ENCODE measurements at places on chromosomes 6 and 20.

GRCh38 chr6:147135211-147135681 lies 69.0 kb upstream of the STXBP5 start:
- DNase-seq = peak; percentile 39

DNA sequence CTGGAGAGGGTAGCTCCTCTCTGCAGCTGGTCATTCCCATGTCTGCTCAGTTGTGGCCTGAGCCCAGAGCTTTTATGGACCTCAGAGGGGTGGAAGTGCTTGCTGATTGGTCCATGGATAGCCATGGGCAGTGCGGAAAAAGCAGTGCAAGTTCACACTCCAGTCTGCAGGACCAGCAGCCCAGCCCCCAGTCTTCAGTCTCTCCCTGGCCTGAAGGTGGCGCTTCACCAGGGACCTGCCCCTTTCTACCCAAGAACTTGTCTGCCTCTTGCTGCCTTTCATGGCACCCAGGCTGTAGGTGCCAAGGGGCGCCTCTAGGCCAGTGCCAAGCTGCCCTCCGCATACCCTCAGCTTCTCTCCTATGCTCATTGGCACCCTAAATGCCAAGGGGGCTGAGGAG lies 91.0 kb downstream of the TBXT start:
- no peak for DNase-seq

- DNase-seq = no peak
Measured at GRCh38 chr20:51008718-51009117, 14.2 kb downstream of the KCNG1 start.

DNA sequence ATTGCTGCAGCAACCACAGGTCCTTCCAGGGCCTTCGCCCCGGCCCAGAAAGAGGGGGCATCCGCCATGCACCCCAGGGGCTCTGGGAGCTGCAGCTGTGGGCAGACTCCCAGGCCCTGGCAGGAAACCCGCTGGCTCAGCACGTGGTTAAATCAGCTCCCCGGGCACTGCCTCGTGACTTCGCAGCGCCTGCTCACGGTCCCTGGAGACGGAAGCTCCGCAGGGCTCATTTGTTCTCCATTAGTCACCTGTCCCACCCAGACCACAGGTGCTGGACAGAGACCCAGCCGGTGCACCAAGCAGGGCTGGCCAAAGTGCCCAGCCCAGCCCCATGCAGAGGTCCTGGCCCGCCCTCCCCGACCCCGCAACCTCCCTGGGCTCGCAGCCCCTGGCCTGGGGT lies 14.7 kb downstream of the KCNQ2 start:
- no peak for DNase-seq

DNA sequence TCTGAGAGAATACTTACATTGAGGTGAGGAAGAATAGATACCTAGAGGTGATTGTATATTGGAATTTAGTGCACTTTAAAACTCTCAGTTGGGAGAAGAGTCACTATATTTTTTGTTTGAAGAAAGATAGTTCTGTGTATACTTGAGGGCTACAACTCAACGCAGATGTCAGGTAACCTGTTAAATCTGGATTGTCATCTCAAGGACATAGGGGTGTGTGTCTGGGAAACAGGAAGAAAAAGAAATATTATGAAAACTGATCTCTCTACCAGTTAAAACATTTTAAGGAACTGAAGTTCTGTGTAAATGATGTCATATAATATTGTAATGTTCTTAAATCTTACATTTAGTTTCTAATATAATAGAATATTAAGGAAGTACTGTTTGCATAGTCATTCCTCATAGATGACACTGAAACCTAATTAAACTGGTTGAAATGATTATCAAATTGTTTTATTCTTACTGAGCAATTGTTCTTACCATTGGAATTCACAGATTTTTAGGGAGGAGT lies 86.2 kb downstream of the SMAP1 start:
- DNase-seq = no peak

GRCh38 chr6:75611011-75611701 lies 9.5 kb downstream of the SENP6 start:
- DNase-seq = peak; percentile 22

GRCh38 chr6:33862536-33862935 lies 58.7 kb upstream of the MLN start:
- DNase-seq = no peak

Data from adipocyte (in vitro differentiated cells).